Activated T-cell treated with anti-CD3 and anti-CD28 coated beads for 24 hours (primary cell): ENCODE measurements at places on chromosomes 16 and 17.
A peak's percentile ranks its signal among the peaks of the same experiment; 100 is the strongest.

- no peak for DNase-seq
Observed at GRCh38 chr17:77503293-77503655, 362.5 kb downstream of the SEC14L1 start.

DNA sequence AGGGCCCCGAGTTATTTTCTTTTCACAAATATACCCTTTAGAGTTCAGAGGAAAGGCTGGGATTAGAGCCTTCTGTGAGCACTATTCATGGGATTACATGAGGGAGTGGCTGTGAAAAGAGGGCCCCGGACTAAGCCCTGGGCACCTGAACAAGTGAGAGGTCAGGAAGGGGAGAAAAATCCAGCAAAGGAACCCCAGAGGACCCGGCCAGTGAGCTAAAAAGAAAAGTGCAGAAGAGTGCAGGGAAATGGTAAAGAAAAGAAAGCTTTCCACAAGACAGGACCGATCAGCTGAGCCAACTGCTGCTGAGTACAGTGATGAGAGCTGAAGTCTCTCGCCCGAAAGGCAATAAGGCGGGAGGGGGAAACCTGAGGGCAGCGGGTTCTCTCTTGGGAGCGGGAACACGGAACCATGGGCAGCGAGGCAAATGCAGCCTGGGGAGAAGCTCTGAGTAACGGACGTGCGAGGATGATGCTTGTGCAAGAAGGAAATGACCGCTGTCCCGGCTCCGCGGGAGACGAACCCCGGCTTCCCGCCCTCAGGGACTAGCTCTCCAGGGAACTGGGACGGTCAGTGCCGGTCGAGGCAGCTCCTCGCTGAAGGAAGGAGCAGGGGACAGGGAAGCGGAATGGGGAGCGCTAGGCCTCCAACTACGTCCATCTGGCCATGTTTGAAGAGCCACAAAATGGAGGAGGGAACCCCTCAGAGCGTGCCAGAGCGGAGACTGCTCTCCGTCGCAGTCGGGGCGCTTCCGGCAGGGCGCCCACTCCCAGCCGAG lies 665 bp upstream of the ALDH3A2 start:
- peak; percentile 14 for DNase-seq

- no peak for DNase-seq
Observed at GRCh38 chr17:35087731-35088355, 24.3 kb upstream of the RFFL start.

DNA sequence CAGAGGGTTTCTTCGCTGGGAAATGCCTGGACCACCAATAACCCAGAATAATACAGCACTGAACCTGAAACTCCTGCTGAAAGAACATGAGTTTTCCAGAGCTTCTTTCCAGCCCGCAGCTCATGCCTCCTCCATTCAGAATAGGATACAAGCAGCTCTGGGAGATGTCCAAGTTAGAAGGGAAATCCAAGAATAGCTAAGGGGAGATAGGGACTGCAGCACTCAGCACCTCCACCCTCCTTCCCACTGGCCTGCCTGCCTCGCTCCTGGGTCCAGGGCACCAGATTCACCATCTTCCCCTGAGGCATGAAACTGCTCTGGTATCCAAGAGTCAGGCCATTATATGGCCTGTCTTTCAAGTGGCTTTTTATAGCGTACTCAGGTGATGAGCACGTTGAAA lies 4.1 kb downstream of the KRT31 start:
- DNase-seq = no peak

DNA sequence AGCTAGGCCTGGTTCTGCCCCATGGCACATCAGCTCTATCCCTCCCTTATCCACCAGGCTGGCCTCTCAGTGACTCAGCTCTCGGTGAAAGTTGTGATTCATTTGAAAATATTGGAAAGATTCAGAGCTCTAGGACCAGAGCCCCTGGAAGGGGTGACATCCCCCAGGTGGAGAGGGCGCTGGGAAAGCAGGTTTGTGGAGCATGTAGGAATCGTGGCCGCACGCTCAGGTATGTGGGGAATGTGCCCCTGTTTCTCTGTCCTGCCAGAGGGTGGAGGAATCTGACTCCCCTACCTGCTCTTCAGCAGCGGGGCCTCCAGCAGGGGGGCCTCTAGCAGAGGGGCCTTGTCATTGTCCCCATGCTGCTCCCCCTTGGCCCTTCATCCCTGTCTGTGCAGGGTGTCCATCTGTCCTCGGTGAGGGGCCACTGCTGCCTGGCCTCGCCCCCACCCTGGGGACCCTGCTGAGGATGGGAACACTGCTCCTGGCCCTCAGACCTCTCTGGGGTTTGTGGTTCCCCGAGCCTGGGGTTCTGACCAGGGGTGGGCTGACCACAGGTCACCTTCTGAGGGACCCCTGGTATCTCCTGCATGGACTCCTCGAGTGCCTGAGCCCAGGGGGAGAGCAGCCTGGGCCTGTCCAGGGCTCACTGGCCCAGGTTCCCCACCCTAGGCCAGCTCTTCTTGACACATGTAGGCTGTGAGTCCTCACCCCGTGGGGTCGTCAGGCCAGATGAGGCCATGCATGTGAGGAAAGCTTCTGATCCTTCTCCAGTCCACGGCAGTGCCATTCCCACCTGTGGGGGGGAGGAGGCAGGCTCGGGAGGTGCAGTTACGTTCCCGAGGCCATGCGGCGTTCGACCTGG lies 47.5 kb downstream of the NT5M start:
- DNase-seq = no peak

GRCh38 chr16:30921748-30922419 lies 1.5 kb upstream of the FBXL19 start:
- peak; percentile 77 for DNase-seq

GRCh38 chr16:69796285-69797118 lies 34.4 kb downstream of the WWP2 start:
- no peak for DNase-seq

- no peak for DNase-seq
Observed at GRCh38 chr16:2664574-2664982, 17.7 kb upstream of the KCTD5 start.

DNA sequence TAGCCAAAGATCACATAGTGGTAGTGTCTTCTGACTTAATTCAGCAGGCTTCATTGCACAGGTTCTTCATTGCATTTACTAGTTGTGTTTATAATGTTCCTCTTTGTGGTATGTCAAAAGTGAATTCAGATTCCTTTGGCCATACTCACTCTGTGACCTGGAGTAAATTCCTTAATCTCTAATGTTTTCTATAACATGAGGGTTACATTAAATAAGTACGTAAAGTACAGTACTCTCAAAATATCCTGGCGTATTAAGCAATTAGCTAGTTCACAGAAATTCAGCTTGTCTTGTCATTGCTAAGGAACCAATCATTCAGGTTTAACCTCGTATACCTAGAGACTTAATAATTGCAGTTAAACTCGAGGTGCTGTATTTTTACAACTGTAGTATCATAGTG lies 4.2 kb downstream of the RPS6KB1 start:
- DNase-seq = no peak

DNA sequence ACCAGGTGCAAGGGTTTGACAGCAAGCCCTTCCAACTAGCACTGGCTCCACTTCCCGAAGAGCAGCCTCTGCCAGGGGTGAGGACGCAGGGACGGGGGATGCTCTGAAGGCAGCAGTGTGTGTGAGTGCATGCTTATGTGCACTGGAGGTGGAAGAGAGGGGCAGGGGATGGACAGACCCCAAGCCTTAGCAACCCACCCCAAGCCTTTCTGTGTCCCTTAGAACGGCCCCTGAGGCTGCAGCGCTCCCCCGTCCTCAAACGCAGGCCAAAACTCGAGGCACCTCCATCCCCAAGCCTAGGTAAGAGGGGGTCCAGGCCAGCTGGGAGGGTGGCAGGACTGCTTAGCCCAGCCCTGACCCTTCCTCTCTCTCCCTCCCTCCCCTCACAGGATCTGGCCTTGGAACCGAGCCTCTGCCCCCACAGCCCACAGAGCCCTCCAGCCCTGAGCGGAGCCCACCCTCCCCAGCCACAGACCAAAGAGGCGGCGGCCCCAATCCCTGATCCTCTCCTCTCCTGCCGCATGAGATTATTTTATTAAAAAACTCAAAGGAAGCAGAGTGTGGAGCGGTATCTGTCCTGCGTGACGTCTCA lies 2.9 kb downstream of the ACD start:
- DNase-seq = no peak

DNA sequence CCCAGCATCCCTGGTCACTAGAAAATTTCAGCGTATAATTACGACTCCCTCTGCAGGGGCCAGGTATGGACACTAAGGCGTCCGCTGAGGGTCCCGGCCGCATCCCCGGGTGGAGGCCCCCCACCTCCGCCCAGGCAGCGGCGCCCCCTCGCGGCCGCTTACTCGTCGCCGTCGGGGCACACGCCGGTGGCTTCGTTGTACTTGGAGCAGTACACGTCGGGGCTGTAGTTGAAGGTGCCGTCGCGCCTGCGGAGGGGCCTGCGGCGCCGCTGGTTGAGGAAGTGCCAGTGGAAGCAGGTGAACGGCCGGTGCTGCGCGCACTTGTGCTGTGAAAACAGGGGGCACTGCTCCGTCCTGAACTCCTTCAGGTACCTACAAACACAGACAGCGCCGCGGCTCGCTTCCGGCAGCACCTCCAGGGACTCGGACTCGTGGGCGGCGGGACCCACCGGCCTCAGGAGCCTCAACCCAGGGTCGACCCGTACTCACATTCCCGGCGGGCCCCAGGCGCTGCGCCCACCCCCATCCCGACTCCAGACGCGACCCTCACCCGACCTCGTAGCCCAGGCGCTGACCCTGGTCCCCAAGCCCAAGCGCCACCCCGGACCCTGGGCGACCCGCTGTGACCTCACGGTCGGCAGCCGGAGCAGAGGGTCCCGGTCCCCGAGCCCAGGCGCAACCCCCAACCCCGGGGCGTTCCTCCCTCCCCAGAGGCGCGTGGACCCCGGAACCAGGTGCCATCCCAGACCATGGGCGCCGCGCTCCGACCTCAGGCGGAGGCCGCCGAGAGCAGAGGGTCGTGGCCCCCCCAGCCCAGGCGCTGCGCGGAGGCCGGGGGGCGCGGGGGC lies 596 bp downstream of the UNKL start:
- peak; percentile 54 for DNase-seq

GRCh38 chr17:45123930-45124796 lies 8.2 kb downstream of the PLCD3 start:
- DNase-seq = no peak

GRCh38 chr16:72291121-72291520 lies 119.2 kb upstream of the PMFBP1 start:
- DNase-seq = no peak

DNA sequence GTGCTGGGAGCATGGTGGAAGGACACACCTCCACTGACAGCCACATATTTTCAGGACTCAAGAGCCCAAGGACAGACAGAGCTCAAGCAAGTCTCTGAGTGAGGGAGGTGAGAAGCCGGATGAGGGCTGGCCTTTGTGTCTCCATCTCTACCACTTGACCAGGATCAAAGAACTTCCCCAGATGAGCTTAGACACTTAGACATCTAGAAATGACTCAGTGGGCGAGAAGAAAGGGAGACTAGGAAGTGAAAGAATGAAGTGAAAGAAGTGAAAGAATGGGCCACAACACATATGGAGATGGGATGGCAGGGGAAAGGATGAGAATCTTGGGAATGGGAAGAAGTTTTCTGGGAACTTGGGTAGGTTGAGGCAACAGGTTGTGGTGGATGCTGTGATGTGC lies 274.9 kb upstream of the CCL2 start:
- DNase-seq = no peak

DNA sequence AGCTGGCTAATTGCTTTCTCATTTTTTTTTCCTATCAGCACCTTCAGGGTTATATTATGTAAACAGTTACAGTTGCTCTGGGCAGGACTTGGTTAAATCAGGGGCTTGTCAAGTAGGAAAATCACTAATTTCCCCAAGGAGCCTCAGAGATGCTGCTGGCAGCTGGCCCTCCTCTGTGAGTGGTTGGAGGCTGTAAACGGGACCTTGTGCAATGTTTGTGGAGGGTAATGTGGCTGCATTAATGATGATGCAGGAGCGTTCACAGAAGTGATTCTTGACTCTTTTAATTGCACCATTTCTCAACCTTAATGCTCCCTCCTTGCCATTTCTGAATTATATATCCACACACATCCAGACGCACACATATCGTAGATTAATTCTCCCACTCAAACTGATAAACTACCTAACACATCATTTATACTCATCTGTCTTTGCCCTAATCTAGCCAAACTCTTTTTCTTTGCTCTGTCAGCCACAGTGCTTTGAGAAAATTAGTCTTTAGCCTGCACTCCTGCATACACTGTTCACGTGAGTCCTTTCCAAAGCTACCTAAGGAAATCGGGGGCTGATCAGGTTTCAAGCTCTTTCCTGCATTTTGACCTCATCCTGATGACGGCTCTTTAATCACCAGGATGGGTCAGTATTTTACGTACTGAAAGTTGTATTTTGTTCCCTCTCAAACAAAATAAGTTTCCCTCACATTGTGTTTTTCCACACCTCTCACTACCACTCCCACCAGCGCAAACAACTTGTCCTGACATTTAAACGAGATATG lies 154.4 kb upstream of the PIRT start:
- no peak for DNase-seq

DNA sequence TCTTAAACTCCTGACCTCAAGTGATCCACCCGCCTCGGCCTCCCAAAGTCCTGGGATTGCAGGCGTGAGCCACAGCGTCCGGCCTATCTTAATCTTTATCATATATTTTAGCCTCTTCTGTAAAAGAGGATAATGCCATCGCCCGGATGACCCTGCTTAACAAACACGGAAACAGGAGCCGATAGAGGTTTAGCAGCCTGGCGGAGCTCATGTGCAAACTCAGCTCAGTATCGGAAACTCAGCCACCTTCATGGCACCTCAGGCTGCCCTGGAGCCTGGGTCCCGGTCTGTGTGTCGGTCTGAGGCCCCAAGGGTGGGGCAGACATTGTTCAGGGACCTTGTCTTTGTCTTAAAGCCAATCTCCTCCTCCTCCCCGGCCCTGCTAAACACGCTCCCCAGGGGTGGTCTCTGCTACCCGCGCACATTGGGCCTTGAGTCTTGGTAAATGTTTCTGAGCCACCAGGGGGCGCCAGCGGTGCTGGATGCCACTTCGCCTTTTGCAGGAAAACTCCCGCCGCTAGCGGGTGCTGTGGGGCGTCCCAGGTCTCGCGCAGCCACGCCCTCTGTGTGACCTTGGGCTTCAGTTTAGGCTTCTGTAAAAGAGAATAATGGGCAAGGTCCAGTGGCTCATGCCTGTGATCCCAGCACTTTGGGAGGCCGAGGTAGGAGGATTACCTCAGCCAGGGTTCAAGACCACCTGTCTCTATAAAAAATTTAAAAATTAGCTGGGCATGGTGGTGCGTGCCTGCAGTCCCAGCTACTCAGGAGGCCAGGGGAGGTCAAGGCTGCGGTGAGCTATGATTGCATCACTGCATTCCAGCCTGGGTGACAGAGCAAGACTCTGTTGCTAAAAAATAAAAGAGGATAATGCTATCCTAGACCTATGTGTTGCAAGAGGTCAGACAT lies 2.7 kb downstream of the CETP start:
- peak; percentile 89 for DNase-seq

- DNase-seq = no peak
Observed at GRCh38 chr17:12386225-12386624, 279.5 kb upstream of the MYOCD start.
